Thoracic aorta (tissue), 2 donors: ENCODE measurements at places on chromosomes 4 and X. TPM values are rescaled to one million over a fixed set of nuclear protein-coding genes. Genes with fewer than 3 reads are reported as not detected.

DNA sequence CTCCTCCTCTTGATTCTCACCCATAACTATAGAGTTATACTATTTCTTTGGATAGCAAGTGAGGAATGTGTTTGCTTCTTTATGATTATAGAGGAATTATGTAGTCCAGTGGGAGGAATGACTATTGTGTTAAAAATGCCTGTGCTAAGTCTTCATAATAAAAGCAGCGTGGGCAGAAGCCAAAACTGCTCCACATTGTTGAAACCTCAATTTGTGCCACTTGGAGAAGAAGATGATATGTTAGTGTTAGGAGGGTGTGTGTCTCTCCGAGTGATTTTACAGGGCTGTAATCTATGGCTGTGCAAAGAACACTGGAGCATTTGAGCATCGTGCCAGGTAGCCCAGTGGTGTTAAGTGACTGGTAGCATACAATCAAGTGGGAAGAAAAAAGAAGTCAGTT is 74.3 kb downstream of the FRAS1 start:
- DNase-seq: no peak
- H3K36me3 ChIP-seq: no peaks in the 10 kb centered on the region

- H3K36me3 ChIP-seq: no peaks in the 10 kb centered on the region
- no peak overlapping the region for H3K27ac ChIP-seq
- H3K4me3 ChIP-seq: no peak overlapping the region
- peaks cover 6% of the 10 kb centered on the region for H3K4me1 ChIP-seq
These were observed 156.2 kb upstream of the SLC7A11 start for GRCh38 chr4:138398322-138398721.

UNC5C gene
- total RNA-seq: 5.3 TPM

PRRG1 gene
- total RNA-seq: 15.2 TPM

GRCh38 chr4:93217431-93217830 is 611.1 kb upstream of the ATOH1 start:
- H3K4me3 ChIP-seq: no peak overlapping the region
- no peaks in the 10 kb centered on the region for H3K27me3 ChIP-seq
- no peaks in the 10 kb centered on the region for H3K4me1 ChIP-seq

GRCh38 chr4:4392501-4393183 is 5.7 kb downstream of the NSG1 start:
- H3K27me3 ChIP-seq: no peaks in the 10 kb centered on the region
- no peak overlapping the region for H3K27ac ChIP-seq
- H3K4me3 ChIP-seq: no peak overlapping the region

DNA sequence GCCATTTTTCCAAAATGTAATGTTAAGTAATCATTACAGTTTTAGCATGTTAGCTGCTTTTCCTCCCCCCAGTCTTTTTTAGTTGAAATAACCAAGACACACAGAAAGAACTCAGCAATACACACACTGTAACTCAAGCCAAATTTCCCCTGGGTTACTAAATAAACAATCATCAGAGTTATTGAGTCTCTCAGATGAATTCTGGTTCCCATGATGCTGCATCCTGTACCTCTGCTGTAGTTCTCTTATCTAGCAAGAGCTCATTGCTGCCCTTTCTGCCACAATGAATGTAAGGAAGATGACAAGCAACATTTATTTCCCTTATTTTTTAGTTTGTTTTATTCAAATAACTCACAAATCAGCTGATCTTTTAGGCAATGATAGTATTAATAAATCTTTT is 185.1 kb downstream of the ARHGAP6 start:
- H3K4me3 ChIP-seq: no peak overlapping the region
- no peaks in the 10 kb centered on the region for H3K36me3 ChIP-seq
- DNase-seq: no peak
- H3K4me1 ChIP-seq: no peaks in the 10 kb centered on the region
- no peak overlapping the region for H3K27ac ChIP-seq
- H3K27me3 ChIP-seq: no peaks in the 10 kb centered on the region

DNA sequence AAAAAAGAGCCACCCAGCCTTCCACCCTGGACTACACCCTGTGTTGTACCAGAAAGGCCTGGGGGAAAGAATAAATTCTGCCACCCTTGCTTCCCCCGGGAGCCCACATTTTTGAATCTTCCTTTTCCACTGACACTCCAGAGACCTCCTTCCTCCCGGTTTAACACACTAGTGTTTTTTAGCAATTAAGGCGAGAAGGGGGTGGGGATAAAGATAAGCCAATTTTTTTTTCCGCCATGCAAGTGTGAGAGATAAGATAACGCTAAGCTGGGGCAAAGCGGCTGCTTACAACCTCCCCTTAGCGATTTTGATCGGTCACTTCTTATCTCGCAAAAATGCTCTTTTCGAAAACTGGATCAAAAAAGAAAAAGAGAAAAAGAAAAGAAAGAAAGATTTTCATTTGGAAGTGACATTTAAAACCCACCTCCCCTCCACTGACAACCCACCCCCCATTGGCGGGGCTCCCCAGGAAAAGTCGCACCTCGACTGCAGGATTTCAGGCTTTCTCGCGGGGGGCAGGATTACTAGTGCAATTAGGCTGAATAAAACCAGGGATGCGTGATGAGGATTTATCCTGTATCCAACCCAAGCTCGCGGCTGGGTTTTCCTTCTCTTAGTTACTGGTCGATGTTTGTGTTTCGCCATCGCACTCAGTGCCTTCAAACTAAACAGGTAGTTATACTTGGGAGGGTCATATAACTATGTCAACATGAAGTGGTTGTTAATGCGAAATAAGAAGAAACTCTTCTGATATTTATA is 6.0 kb upstream of the BCOR start:
- DNase-seq: no peak
- H3K4me3 ChIP-seq: no peak overlapping the region
- H3K4me1 ChIP-seq: peaks cover 4% of the 10 kb centered on the region
- H3K36me3 ChIP-seq: no peaks in the 10 kb centered on the region

GRCh38 chr4:140346136-140346535 is 27.3 kb upstream of the SCOC start:
- H3K4me3 ChIP-seq: no peak overlapping the region
- H3K36me3 ChIP-seq: no peaks in the 10 kb centered on the region
- H3K27me3 ChIP-seq: no peaks in the 10 kb centered on the region
- DNase-seq: no peak

DNA sequence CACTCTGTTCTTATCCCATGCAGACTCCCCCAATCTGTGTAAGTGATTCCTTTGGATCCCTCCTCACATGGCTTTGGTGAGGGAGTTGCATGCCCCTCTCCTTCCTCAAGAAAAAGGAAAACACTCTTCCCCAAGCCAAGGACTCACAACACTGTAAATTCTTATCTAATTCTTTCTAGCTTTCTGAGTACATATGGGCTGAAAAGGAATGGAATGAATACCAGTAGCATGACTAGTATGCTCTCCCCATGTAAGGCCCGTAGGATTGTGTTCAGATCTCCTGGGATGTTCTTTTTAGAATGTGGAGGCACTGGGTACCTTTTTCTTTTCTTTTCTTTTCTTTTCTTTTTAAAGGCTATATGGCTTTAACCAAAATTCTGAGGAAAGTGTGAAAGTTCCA is 17.0 kb upstream of the MAGED1 start:
- H3K27ac ChIP-seq: no peak overlapping the region
- H3K4me1 ChIP-seq: no peaks in the 10 kb centered on the region
- no peaks in the 10 kb centered on the region for H3K27me3 ChIP-seq
- no peaks in the 10 kb centered on the region for H3K36me3 ChIP-seq

GRCh38 chr4:16739997-16740624 is 158.3 kb downstream of the LDB2 start:
- H3K4me3 ChIP-seq: no peak overlapping the region
- no peaks in the 10 kb centered on the region for H3K36me3 ChIP-seq
- DNase-seq: no peak
- H3K27me3 ChIP-seq: no peaks in the 10 kb centered on the region

- no peak for DNase-seq
- peaks cover 12% of the 10 kb centered on the region for H3K4me1 ChIP-seq
- H3K27me3 ChIP-seq: no peaks in the 10 kb centered on the region
- no peaks in the 10 kb centered on the region for H3K36me3 ChIP-seq
- H3K4me3 ChIP-seq: no peak overlapping the region
These were observed 22.4 kb downstream of the SAT1 start for GRCh38 chrX:23805389-23805788.

- H3K27me3 ChIP-seq: no peaks in the 10 kb centered on the region
- H3K36me3 ChIP-seq: no peaks in the 10 kb centered on the region
- no peak overlapping the region for H3K27ac ChIP-seq
- DNase-seq: no peak
- no peak overlapping the region for H3K4me3 ChIP-seq
These were observed 1408.0 kb downstream of the RAPGEF2 start for GRCh38 chr4:160510928-160511327.

DNA sequence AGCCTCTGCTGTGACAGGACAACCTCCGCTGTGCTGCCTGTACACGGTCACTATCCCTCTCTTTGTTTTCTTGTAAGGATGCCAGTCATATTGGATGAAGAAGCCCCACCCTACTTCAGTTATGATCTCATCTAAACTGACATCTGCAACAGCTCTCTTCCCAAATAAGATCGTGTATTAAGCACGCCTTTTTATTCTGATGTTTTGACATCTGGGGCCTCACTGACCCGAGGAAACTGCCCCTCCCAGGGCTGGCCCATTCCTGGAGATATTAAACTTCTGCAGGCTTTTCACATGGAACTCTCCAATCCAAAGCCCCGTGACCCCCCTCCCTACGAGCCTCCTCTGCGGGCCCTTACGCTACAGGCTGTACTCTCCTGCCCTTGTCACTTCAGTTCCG is 232.0 kb downstream of the ARHGAP10 start:
- no peak for DNase-seq
- H3K36me3 ChIP-seq: peaks cover 35% of the 10 kb centered on the region
- no peak overlapping the region for H3K4me3 ChIP-seq
- H3K27me3 ChIP-seq: no peaks in the 10 kb centered on the region
- H3K4me1 ChIP-seq: no peaks in the 10 kb centered on the region

- no peaks in the 10 kb centered on the region for H3K27me3 ChIP-seq
- no peak overlapping the region for H3K27ac ChIP-seq
- no peaks in the 10 kb centered on the region for H3K4me1 ChIP-seq
These were observed 616 bp upstream of the KLHL34 start for GRCh38 chrX:21658746-21659145.
